NCI-H1694 treated with DMSO at 0.1 percent for 48 hours (cell line): ENCODE measurements at places on chromosomes 6 and 20.

DNA sequence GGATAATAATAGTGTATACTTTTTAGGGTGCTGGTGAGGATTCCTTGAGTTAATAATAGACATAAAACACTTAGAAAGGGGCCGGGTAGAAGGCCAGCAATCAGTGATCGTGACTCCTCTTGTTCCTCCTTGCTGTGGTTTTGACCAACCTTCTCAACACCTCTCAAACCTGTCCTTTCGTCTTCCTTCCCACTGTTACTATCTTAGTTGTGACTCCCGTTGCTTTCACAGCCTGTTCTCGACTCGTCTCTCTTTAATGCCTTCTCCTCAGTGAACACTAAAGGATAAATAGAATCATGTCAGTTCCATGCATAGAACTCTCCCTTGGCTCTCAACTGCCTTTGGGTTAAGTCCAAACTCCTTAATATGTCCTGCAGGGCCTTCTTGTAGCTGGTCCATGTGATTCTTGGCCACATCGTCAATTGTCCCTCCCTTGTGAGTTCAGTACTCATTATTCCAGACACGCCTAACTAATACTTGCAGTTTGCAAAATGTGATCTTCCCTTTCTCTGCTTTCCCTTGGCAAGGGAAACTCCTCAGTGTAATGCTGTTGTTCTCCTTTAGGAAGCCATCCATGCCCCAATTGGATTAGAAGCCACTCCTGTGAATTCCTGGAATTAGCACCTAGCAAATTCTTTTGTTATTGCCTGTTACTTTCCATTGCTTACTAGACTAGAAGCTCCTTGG is 164.9 kb downstream of the UTRN start:
- DNase-seq: no peak

GRCh38 chr6:140045116-140045515 is 670.7 kb upstream of the CITED2 start:
- DNase-seq: no peak

DNA sequence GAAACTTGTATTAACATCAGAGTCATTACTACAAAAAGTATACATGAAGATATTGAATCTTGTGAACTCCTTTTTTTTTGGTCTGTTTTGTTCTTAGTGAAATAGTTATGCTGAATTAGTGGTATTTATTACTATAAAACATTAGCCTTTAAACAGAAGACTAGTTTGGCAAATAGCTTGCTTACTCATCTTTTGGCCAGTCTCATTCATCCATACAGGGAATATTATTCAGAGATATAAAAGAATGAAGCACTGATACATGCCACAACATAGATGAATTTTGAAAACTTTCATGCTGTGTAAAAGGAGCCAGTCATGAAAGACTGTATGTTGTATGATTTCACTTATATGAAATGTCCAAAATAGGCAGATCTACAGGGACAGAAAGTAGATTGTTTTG is 205.9 kb downstream of the ZFAND3 start:
- no peak for DNase-seq

DNA sequence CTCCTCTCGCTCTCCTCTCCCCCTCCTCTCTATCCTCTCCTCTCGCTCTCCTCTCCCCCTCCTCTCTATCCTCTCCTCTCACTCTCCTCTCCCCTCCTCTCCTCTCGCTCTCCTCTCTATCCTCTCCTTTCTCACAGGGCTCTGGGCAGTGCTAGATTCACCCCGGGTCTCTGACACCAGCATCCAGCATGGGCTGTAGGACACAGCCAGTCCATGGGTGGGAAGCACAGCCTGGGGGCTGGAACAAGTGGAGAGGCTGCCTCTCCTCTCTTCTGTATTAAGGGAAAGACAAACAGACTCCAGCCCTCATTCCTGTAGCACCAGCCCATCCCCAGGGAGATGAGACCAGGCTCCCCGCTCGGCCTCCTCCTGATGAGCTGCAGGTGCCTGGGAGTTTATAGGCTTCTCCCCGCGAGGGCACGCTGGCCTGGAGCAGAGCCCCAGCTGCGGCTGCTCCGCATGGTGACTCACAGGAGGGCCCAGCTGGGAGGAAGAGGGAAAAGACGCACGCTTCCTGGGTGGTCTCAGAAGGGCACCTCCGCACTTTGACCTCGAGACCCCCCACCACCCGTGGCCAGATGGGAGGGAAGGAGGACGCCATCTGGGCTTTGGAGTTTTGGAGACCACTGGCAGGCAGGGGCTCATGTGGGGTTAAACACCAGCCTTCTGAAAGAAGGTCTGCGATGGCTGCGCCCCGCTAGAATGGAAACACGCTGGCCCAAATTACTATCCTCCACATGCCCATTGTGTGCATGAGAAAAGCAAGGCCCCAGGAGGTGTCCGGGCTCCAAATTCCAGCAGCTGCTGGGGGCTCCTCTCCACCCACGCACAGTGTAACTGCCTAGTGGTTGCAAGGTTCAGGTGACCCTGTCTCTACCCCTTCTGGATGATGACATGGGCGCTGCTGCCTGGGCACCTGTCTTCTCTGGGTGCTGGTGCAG is 68.0 kb downstream of the BMP7 start:
- DNase-seq: no peak

DNA sequence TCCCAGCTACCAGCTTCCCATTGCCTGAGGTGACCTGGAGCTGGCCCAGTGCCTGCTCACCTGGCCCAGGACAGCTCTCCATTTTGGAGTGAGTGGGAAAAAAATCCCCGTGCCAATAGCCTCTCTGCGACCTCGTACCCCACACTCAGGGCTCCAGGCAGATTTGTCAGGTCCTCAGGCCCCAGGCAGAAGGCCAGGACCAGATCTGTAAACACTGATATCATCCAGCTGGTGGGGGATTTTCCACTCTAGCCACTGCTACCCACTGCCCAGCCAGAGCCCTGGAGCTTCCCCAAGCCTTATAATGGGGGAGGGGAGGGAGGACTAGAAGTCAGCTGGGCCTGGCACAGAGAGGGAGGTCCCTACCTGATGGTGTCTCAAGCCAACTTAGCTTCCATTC is 1.3 kb upstream of the PGC start:
- DNase-seq: no peak

GRCh38 chr6:169376458-169376857 is 122.8 kb upstream of the THBS2 start:
- no peak for DNase-seq

DNA sequence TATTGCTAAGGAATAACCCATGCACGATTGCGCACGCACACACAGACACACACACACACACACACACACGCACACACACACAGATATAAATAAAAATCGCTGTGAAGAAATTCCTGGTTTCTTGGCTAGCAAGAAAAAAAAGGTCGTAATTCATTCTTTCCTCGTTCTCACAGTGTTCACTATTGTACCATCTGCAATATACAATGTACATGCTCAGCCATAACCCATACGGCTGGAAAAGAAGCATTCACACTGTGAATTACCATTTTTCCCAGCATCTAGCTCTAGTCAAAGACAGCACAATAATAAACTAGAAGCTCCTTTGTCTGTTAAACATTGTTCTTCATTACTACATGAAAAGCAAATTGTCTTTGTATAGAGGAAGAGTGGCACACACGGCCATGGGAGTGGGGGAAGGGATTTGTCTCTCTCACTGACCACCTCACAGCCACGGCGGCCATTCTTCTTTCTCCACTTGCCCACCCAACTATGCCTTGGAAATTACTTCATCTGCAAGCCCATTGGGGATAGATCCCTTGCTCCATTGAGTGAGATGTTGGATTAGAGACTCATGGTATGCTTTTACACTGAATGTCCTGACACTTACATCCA is 115.3 kb upstream of the ID4 start:
- no peak for DNase-seq

DNA sequence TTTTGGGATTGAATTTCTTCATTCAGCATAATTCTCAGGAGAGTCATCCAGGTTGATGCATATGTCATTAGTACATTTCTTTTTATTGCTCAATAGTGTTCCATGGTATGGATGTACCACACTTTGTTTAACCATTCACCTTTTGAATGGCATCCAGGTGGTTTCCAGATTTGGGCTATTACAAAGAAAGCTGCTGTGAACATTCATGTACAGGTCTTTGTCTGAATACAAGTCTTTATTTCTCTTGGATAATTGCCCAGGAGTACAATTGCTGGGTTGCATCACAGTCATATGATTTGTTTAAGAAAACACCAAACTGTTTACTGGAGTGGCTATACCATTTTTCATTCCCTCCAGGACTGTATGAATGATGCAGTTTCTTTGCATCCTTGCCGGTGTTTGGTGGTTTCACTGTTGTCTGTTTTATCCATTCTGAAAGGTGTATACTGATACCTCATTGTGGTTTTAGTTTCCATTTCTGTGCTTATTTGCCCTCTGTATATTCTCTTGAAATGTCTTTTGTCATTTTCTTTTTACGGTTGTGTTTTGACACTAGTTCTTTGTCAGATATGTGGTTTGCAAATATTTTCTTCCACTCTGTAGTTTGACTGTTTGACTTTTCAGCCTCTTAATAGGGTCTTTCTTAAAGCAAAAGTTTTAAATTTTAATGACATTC is 8.8 kb downstream of the CDKAL1 start:
- DNase-seq: no peak

DNA sequence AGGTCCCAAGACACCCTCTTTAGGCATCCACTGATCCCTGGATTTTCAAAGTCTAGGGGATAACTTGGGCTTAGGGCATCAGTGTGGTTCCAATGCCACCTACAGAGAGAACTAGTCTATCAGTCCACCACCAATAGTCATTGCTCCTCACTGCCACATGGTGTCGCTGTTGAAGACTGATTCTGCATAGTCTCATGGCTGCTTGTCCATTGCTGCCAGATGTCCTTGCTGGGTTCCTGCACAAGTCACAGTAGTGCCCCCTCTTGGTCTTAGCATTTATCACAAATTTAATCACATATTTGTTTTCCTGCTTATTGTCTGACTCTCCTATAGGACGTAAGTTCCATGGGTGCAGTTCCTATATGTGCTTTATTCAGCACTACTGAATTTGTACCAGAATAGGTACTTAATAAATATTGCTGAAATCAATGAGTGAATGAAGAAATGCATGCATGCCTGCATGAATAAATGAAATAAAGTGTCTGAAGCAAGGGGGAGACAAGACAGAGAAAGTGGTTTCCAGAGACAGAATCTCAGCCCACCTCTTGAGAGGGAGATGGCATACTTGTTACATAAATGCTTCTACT is 45.9 kb upstream of the RALY start:
- peak; percentile 43 for DNase-seq

DNA sequence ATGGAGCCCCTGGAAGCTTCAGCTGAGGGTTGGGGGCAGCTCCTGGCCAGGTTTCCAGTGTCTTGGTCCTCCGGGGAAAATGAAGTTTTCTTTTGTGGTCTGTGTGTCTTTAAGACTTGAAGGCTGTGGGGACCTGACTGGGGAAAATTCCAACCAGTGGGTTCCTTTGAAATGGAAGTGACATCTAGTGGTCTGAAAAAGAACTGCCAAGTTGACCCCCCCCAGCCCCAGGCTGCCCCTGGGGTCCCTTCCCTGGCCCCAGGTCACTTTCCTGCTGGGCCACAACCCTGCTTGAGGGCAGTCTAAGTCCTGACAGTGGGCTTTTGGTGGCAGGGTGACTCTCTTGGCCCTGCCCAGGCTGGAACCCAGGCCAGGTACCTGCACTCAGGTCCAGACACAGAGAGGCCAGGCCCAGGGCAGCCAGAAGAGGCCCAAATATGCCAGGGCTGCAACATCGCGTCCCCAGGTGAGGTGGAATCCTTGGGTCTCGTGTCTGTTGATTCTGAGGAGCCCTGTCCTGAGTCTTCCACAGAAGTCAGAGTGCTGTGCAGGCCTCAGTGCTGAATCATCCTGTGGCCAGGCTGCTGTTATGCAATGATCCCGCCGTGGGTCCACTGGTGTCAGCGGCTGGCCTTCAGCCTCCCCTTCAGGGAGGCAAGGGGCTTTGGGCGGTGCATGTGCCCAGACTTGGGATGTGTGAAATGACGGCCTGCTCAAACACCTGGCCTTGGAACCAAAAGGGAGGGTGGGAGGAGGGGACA is 68.4 kb downstream of the VEGFA start:
- DNase-seq: no peak

GRCh38 chr20:38156888-38157634 is 8.0 kb downstream of the TGM2 start:
- no peak for DNase-seq

DNA sequence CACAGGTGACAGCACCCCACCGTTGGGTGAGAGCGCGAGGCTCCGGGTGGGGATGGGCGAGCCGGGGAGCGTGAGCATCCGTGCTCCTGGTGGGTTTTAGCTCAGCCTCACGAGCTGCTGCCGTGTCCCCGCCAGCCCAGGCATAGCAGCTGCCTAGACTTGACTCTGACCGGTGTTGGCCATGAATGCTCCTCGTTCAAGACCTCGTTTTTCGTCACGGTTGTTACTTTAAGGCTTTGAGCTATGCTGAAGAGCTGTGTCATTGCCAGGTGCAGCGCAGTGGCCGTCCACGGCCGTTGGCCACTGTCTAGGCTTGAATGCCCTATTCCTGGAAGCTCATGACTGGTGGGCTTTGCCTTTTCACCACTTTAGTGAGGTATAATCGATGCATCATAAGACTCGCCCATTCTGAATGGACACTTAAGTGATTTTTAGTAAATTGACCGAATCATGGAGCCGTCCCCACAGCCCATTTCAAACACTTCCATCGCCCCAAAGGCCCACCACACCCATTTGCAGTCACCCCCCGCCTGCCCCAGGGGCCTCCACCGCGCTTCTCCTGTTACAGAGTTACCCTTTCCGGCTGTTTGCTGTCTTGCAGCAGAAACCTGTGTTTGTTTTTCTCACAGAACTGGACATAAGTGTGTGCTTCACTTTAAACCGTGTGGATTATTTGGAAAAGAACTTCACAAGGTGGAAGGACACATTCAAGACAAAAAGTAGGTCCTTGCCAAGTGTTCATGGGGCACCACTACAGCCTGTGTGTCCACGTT is 21.4 kb upstream of the ADRM1 start:
- DNase-seq: no peak

GRCh38 chr6:90765895-90766294 is 179.0 kb upstream of the MAP3K7 start:
- DNase-seq: no peak

- DNase-seq: no peak
Measured at GRCh38 chr6:74117113-74117512, 421.1 kb downstream of the CD109 start.

- no peak for DNase-seq
Measured at GRCh38 chr6:142074516-142074915, 58.2 kb upstream of the GJE1 start.

DNA sequence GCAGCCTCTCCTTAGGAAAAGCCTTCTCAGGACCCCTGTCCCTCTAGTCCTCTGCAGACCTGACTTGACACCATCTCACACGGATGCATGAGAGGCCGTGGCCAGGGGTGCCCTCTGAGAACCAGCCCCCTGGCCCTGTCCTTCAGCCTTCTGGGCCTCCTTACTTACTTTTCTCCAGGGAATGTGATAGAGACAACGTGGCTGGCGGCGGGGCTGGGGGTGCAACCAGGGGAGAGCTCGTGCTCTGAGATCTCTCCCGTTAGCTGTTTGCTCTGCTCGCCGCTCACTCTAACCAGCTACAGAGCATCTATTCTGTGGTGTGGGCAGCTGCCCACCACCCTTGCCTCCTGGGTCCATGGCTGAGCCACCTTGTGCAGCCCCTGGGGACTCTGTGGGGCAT is 14.7 kb downstream of the GPR31 start:
- no peak for DNase-seq

GRCh38 chr6:150765067-150765764 is 100.3 kb upstream of the MTHFD1L start:
- no peak for DNase-seq
